ENCODE measurements at places on chromosomes 12 and 14.

GRCh38 chr12:103442182-103442555 lies 53.6 kb downstream of the C12orf42 start:
- DNase-seq = no peak

DNA sequence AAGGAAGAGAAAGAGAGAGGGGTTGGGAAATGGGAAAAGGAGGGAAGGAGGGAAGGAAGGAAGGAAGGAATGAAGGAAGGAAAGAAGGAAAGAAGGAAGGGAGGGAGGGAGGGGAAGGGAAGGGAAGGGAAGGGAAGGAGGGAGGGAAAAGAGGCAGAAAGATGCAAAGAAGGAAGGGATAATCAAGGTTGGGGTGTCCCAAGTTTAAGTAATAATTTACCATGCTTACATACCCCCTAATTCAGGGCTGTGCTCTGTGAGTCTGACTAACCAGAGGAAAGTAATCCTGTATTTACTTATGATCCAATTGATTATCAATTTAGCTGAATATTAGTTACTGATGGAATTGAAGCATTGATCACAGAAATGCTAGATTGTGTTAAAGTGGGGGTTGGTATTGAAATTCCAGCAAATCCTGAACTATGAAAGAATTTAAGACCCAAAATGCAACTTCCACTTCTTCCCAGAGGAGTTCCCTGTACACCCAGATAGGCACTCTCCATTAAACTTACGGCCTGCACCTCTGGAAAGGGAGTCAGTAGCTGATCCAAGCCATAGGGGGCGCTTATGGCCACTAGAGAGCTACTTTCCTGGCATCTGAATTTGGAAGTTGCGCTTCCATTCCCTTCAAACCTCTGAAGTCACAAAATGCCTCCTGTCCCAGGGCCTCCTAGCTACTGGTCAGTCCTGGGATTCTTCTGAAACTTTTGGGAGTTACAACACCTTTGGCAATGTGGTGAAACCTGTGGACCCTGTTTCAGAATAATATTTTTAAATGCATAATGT lies 162.7 kb upstream of the PWP1 start:
- no peak for DNase-seq

DNA sequence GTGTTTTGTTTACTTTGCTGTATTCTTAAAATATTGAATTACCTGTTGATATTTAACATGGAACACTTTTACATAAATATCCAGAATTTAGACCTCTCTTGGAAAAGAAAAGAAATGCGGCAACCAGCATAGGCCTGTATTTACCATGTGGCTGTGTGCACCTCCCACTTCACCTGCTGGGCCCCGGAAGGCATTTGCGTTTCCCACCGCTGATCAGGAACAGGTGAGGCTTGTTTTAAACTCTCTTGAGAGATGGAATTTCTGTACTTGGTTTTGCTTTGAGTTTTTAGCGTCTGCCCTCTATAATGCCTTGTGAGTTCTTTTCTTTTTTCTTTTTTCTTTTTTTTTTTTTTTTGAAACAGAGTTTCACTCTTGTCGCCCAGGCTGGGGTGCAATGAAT lies 124.2 kb downstream of the GLT1D1 start:
- DNase-seq = no peak

- no peak for DNase-seq
These were observed 81.0 kb upstream of the GARIN2 start for GRCh38 chr14:67108230-67108629.

- DNase-seq = peak; percentile 34
These were observed 46.6 kb downstream of the SUSD6 start for GRCh38 chr14:69657950-69658355.

DNA sequence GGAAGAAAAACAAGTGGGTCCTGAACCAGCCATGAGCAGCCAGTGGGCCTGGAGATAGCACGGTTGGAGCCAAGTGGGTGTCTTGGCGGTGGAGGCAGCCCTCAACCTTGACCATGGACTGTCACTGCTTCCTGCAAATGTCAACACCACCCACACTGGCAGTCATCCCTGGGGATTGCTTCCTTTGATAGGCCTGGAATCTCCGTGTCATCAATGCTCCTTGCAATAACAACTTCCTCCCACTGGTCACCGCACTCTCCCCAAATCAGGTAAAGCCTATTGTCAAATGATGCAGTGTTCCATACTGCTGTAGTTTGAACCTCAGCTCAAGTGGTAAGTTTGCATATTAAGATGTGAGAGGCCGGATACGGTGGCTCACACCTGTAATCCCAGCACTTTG lies 129.1 kb downstream of the NTF3 start:
- no peak for DNase-seq

DNA sequence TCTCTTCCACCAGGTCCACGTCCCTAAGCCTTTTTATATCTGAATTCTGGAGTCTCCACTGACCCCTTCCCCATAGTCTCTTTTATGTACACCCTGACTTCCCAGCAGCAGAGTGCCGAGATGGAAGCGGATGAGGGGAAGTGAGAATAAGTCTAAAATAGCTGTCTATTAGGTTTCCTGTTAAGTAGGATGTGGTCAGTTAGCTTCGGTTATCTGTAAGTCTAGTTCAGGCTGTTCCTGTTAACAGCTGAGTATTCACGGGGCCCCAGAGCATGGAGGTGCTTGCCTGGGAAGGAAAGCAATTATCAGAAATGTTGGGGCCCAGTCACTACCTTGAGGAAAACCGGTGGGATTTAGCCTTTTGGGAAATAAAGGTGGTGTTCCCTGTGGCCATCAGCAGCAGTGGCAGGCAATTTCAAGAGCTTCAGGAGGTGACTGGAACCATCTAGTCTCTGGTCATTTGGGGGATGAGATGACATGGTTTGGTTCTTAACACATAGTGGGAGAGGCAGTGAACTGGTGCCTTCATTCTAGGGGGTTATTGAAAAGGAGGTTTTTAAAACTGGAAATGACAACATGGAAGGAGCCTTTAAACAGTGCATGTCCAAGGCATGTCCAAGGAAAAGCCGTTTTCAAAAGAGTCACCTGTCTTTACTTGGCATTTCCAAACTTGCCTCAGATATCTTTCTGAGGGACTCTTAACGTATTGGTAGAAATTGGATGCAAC lies 21.8 kb downstream of the CHST11 start:
- no peak for DNase-seq

DNA sequence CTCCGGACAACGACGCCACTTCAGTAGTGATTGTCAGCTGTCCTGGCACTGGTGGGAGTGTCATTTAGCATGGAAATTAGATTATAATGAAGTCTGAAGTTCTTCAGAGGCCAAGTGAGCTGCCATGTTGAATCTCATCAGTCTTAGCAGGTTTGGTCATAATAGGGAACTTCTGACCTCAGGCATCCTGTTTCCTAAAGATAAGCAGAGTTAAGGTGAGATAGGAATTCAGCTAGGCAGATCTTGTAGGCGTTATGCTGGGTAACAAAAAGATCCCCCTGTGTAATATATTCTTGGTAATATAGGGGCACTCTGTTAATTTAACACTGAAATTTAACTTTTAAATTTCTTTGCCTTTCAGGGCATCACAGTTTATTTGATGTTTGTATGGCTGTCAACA lies 137.5 kb downstream of the CCDC91 start:
- DNase-seq = no peak

DNA sequence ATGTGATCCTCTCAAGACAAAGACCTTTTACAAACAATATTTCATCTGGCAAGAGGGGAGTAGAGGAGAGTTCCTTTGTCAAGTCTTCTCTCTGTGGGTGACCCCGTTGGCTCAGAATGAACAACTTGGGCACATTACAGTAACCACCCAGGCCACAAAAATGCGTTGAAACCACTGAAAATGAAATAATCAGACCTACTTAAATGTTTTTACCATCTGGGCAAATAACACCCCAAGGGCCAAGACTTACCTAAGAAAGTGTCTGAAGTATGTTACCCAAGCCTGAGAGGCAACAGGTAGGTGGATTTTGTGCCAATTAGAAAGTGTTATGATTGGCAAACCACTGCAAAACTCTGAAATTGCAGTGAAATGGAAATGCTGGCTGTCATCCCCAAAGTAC lies 1.3 kb downstream of the TC2N start:
- no peak for DNase-seq

- DNase-seq = peak; percentile 81
These were observed 31.2 kb upstream of the USP44 start for GRCh38 chr12:95582230-95583058.

Data from adipocyte (in vitro differentiated cells).